ENCODE measurements at places on chromosomes 1 and 21.

- DNase-seq, result no peak
These were observed 75.2 kb downstream of the MPZL1 start for GRCh38 chr1:167797015-167797414.

GRCh38 chr1:205449750-205450443, 5.9 kb downstream of the BLACAT1 start:
- no peak for DNase-seq

DNA sequence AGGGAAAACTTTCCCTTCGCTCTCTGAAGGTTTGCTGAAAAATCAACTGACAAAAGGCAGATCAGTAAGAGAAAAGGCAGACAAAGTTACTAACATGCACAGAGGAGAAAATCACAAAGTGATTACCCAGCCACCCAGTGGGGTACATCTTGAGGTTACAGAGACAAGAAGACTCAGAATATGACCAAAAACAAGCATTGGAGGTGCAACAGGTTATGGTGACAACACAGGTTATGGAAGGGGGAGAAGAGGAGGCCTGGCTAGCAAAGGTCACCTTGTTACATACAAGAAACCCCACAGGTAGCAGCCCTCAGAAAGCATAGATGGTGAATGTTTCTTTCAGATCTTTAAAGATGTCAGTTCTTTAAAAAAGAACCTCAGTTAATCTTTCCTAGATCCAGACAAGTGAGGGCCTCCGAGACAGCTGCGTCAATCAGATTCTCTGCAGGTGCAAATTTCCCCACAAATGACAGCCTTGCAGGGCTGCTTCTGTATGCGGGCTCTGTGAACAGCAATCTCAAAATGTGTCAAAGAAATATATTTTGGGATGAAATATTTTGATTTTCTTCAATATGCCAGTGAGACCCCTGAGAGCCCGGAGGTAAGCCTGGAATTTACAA, 207.6 kb upstream of the RAB4A start:
- DNase-seq, result no peak

- DNase-seq, result no peak
These were observed 31.8 kb downstream of the GNG4 start for GRCh38 chr1:235617808-235618207.

GRCh38 chr1:95655321-95656020, 421.5 kb downstream of the RWDD3 start:
- DNase-seq, result no peak

DNA sequence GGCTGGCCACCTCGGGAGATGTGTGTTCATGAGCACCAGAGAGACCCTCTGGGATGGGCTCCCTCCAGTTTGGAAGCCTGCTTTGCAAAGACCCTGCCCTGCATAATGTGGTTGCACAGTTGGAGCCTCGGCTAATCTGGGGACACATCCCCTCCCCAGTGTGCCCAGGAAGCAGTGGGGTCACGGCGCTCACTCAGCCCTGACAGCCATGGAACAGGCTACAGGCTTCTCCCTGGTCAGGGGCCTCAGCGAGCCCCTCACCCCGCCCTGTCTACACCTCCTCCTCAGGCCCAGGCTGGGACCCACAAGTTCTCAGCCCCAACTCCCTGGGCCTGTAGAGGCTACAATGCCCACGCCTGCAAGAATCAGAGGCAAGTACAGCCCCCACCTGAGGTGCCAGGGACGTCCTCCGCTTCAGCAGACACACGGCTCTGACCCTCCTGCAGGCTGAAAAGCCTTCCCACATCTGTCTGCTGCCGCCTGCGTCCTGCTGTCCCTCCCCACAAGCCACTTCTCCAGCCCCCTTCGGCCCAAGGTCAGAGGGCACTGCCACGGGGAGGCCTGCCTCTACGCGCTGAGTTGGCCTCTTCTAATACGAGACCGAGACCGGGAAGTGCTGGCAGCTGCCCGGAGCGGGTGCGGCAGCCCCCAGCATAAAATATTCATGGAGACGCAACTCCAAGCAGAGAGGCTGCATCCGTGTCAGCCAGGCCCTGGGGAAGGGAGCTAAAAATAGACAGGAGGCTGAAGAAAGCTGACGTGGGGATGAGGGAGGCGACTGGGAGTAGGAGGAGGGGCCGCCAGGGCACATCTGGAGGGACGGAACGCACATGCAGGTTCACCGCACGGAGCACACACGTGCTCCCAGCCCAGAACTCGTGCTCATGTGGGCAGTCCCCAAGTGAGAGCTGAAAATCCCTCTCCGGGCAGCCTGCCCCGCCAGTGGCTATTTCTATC, 15.2 kb upstream of the GPR153 start:
- no peak for DNase-seq

- DNase-seq, result no peak
These were observed 6.3 kb downstream of the MECR start for GRCh38 chr1:29224356-29224837.

DNA sequence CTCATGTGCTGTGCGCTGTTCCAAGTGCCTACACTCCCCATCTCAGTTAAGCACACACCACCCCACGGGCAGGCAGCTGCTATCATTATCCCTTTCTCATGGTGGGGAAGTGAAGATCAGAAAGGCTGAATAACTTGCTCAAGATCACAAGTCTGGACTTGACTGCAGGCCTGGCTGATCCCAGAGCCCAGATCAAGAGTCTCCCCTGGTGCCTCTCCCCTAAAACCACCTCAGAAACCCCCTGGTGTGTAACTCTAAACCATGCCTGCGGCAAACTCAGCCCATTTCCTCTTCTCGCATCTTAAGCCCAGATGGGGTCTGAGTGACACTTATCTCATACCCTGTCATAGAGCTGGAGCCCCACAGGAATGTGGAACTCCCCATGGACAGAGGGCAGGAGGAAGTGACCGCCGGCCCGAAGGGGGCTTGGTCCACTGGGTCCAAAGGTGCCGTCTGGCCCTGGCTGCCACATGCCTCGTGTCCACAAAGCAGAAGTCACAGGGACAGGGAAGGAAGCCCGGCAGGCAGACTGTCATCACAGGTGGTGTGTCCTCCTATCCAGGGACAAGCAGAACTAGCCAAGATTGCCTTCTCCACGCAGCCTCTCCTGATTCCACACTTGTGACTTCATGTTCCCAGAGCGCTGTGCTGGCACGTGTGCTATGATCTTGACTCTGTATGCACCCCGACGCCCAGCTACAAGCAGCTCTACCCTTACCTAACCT, 92.1 kb downstream of the SYF2 start:
- no peak for DNase-seq
